Activated CD8-positive, alpha-beta T cell treated with anti-CD3 and anti-CD28 coated beads for 36 hours (primary cell): ENCODE measurements at places on chromosomes 4 and X.
A peak's percentile ranks its signal among the peaks of the same experiment; 100 is the strongest.

GRCh38 chr4:84796394-84796793 is 170.1 kb downstream of the WDFY3 start:
- DNase-seq = no peak

DNA sequence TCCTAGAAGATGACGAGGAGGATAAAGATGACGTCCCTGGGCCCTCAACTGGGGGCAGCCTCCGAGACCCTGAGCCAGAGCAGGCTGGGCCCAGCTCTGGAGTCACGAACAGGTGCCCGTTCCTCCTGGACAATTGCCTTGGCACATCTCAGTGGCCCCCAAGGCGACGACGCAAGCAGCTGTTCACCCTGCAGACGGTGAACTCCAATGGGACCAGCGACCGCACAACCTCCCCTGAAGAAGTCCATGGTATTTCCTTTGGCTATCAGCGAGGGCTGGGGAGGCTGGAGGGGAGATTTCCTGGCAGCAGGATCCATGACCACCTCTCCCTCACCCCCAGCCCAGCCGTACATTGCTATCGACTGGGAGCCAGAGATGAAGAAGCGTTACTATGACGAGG is 11.9 kb downstream of the USP11 start:
- DNase-seq = no peak

- no peak for DNase-seq
Observed at GRCh38 chr4:10383417-10383816, 73.8 kb downstream of the ZNF518B start.

GRCh38 chr4:188839704-188840103 is 700.5 kb downstream of the TRIML1 start:
- no peak for DNase-seq

GRCh38 chr4:128727658-128728057 is 81.8 kb upstream of the JADE1 start:
- DNase-seq = no peak

DNA sequence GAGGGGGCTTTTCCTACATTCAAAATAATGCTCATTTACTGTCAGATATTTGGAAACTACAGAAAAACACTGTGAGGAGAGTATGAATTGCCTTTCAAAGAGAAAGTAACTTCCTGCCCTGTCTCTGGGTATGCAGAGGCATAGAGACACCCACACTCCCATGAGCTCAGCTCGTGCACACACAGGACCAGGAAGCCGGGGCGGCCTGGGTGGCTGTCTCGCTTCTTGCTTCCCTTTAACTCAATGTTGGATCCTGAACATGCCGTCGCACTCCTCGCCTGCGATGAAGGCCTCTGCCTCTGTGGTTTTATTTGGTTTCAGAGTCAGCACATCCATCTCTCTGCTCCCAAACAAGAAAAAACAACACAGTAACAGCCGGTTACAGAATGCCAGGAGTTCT is 40.1 kb upstream of the GPR78 start:
- peak; percentile 42 for DNase-seq
